Heart right ventricle (tissue), 16 donors: ENCODE measurements at places on chromosomes 6 and 20. TPM values are rescaled to one million over a fixed set of nuclear protein-coding genes. Genes with fewer than 3 reads are reported as not detected.

The RHAG gene
- 0.95 TPM for polyA plus RNA-seq

The ANKRD66 gene
- polyA plus RNA-seq: not detected

GRCh38 chr20:24684421-24684871 lies 215.0 kb downstream of the SYNDIG1 start:
- DNase-seq: no peak

The ZSCAN31 gene
- polyA plus RNA-seq: 7.1 TPM

DNA sequence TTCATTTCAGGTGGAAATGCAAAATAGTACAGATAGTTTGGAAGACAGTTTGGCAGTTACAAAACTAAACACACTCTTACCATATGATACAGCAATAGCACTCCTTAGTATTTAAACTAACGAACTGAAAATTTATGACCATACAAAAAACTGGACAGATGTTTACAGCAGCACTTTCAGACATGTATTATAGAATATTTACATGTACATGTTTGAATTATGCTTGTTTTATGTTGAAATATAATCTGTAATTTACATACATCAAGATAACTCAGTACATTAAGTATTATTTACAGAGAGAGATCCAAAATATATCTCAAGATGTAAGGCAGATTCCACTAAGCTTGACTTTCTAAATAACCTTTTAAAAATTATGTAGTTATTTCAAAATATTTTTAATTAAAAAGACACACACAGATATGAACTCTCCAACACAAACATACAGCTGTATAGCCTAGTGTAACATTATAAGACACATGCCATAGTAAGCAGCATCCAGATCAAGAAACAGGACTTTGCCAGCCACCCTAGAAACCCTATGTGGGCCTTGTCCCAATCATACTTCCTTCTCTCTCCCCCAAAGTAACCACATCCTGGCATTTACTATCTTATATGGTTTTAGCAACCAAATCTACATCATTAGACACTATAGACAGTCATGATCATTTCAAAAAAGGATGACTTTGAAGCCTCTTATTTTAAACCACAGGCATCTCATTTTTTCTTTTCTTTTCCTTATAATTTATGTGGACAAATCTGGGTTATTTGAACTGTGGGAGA lies 82.2 kb downstream of the MAN1A1 start:
- DNase-seq: no peak

DNA sequence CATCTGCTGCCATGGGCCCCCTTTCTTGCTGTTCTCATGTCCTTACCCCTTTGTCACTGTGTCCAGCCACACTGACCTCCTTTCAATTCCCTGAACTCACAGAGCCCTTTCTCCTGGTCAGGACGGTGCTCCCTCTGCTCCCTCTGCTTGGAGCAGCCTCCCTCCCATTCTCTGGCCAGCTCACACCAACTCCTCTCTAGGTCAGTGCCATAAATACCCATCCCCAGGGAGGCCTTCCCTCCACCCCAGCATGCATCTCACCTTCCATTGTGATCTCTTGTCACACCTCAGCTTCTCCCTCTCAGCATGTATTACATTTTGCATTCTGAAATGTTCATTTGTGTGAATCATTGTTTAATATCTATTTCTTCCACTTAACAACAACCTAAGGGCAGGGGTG lies 86.4 kb upstream of the PRND start:
- DNase-seq: no peak

- no peak for DNase-seq
Observed at GRCh38 chr6:106637717-106638341, 8.5 kb downstream of the QRSL1 start.

- DNase-seq: no peak
Observed at GRCh38 chr6:16244869-16245451, 6.6 kb downstream of the GMPR start.

DNA sequence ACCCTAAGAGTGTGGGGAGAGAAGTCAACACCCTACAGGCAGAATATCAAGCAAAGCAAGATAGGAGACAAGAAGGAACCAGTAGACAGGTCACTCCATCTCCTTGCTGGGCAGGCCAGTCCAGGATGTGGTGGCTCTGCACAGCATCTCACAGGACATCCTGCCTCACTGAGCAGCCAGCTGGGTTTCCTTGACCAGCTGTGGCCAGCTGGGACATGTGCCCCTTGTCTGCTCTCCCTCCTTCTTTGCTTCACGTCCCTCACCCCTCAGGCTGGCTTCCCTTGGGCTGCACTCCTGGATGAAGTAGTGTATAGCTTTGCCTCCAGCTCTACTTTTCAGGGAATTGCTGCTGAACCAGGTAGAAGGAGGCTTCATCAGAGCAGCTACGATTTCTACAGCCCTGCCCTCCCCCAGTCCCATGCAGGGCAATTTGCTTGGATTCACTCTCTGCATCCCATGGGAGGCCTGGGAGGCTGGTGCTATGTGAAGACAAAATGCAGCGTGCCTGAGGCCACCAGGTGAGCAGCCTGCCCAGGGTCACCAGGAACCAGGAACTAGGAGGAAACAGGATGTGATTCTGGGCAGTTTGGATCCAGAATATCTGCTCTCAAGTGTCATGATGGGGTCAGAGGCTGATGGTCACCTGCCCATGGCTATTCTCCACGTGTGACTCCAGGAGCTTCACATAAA lies 110.0 kb upstream of the PMEPA1 start:
- DNase-seq: no peak

DNA sequence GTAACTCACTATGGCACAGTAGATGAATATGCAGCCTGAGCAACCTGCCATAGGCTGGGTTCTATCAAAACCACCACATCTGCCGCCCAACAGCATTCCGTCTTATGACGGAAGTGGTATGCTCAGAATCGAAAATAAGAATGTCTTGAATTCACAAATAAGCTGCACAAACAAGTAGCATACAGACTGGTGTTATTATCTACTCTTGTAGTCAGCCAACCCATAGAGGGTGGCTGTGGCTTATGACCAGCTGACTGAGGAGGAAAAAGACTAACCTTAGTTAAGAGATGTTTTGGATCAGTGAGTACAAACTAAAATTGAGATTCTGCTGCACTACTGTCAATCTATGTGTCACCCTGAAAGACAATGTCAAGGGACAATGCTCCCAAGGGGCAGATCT lies 1255.1 kb upstream of the EYS start:
- DNase-seq: no peak

DNA sequence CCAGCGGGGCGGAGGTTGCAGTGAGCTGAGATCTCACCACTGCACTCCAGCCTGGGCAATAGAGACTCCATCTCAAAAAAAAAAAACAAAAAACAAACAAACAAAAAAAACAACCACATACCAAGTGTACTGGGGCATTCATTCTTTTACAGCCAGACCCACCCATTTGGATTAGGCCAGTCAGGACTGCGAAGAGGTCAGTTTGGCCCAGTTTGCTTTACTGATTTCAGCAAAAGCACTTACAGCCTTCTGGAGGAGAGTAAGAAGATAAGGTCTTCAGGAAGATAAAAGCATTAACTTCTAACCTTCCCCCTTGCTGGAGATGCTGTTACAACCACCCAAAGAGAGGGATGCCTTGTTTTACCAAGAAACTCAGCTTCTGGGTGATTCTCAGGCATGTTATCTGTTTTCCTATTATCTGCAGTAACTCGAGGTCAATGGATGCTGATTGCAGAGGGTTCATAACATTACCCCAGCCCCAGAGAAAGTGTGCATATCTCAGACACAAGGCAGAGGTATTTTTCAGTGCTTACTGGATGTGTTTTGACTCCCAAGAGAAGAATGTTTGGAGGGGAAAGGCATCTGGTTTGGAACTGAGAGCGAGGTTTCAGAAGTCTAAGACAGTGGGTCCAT lies 118.9 kb downstream of the RIN2 start:
- no peak for DNase-seq

- no peak for DNase-seq
Observed at GRCh38 chr6:147065786-147066185, 138.4 kb upstream of the STXBP5 start.

DNA sequence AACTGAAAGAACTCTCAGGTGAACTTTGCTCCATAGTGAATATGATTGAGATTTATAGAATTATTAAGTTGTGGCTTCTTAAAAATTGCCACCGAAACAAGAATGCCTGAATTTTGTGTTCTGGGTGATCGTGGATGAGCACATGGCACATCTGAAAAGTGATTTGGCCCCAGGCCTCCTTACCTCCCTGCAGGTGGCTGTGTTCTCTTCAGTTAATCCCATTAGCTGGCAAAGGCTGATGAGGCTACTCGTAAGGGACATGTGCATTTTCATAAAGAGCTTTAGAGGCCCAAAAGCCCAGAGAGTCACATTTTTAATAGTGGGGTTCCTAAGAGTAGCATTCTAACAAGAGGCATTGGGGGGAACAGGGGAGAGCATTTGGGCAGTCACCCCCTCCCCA lies 22.6 kb downstream of the GNAS start:
- DNase-seq: no peak

DNA sequence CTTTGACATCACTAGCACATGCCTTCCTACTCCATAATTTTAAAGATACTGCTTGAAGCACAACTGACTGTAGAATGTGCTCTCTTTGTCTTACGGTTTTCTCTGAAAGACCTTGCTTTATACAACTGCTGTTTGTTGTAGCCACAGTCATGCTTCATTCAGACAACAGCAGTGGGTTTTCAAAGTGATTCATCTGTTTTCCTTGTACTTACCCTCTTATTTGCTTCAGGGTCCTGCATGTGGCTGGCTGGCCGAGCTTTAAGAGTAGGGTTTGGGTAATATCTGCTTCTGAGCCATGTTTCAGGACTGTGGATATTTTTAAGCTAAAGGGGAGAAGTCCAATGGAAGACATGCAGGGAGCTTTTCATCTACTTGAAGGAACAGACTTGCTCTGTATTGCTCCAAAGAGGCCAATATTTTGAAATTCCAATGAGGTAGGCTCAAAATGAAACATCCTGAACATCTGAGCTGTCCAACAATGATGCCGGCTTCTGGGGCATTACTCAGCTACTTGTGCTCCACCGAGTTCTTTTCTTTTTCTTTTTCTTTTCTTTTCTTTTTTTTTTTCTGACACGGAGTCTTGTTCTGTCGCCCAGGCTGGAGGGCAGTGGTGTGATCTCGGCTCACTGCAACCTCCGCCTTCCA lies 160.2 kb upstream of the SGK1 start:
- no peak for DNase-seq

The RIPOR3 gene
- 6.3 TPM for polyA plus RNA-seq

- DNase-seq: peak; percentile 89
Observed at GRCh38 chr6:291697-292505, at the start of gene DUSP22. DUSP22 (plus strand) TSS chr6:292487; CDS start chr6:292540, 53 bp downstream.

- no peak for DNase-seq
Observed at GRCh38 chr20:5024982-5025381, 23.7 kb upstream of the SLC23A2 start.

GRCh38 chr20:64025826-64026412 lies 10.1 kb upstream of the C20orf204 start:
- DNase-seq: no peak

GRCh38 chr6:66662196-66662595 lies 955.2 kb upstream of the EYS start:
- no peak for DNase-seq

The PDCD2 gene
- polyA plus RNA-seq: 20.0 TPM

The CLDN20 gene
- polyA plus RNA-seq: not detected

DNA sequence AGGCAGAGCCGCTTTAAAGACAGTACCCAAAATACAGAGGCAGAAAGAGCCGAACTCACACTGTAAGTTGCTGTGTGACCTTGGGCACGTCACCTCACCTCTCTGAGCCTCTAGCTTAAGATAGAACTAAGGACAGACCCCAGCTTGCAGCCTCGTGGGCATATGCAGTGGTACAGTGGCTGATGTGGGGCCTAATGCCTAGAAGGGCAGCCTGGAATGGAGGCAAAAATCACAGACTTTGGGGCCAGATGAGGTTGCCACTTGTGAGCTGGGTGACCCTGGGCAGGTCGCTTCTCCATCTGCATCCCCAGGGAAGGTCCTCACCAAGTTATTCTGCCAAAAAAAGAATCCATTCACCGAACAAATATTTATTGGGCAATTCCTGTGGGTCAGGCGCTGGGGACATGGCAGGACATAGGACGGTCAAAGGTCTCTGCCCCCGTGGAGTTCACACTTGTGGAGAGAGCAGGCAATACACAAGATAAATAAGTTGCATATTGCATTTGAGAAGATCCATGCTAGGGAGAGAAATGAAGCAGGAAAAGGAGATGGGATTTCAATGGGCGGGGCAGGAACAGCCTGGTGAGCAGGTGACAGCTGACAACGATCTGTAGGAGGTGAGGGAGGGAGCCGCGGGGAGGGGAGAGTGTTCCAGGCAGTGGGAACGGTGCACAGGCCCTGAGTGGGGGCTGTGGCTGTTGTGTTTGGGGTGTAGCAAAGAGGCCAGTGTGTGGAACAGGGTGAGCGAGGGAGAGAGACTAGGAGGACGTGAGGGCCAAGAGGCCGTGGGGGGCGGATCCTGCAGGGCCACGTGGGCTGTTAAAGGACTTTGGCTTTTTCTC lies 115.2 kb downstream of the CEBPB start:
- no peak for DNase-seq

The C6orf141 gene
- polyA plus RNA-seq: 1.5 TPM

The RAET1L gene
- polyA plus RNA-seq: 0.03 TPM

DNA sequence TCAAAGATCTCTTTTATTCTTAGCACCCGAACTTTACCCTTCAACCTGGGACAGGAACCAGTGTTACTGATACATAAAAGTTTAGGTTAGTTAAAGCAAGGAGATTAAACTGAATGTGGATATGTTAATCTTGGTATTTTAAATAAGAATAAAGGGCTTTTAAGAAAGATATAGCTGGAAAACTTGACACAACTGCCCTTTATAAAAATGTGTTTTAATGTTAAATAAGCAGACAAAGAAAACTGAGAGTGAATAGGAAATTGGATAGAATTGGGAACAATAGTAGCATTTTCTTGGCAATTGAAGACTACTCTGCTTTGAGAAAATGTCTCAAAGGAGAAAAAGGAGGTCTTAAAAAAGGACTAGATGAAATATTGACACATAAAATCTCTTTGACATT lies 45.9 kb upstream of the CRISP1 start:
- no peak for DNase-seq

DNA sequence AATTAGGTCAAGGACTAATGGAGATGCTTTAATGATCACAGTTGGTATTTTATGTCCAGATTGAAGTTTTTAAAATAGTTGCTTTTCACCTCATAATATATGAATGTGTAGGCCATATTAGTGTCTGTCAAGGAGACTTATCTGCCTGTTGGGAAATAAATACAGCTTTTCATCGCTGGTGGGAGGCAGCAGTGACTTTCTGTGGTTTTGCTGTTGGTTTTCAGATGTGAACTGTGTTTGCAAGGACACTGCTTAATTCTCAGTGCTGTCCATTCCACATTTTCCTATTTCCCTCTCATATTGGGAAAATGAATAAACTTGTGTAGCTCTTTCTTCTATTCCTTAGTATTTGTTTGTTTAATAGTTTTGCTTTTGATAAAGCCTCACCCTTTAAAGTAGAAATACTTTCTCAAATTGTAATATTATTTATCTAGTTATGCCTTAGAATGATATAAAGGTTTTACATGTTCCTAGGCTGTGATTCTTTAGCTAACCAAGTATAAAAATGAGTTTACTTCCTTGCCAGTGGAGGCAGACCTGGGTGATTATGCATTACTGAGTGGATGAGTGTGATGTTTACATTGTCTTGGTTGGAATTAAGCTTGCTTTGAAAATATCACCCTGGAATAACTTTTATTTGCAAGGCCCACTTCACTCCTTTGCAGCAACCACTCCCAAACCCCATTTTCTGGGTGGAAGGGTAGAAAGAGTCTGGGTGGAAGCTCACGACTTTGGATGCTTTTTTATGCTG lies 3.3 kb downstream of the PLCB4 start:
- DNase-seq: no peak

The BPIFB2 gene
- polyA plus RNA-seq: not detected

GRCh38 chr20:58696411-58696961 lies 3.9 kb downstream of the NPEPL1 start:
- DNase-seq: no peak

GRCh38 chr6:116268589-116269293 lies 11.0 kb downstream of the TSPYL1 start:
- DNase-seq: no peak

The EYS gene
- polyA plus RNA-seq: not detected
